ENCODE measurements at places on chromosomes 11 and 22.

DNA sequence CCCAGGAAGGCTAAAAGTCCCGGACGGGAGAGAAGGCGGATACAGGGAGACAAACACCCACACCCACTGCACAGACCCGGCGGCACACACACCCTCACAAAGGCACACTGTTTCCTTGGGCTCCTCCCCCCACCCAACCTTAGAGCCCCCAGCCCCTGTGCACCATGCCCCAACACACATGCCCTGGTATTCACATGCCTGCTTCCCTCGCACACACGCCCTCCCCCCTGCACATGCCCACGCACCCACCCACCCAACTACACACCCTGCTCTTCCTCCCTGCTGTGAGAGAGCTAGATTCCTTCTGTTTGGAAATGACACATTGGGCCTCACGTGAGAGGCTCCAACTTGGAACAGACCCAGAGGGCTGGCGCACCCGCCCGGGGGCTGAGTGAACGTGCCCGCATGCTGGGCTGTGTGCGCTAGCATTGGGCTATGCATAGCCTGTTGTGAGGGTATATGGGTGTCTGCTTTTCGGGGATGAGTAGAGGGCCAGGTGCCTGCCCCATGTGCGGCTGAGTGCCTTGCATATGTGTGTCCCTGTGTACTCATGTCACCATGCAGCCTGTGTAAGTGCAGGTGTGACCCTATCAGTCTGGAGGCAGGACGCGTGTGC is 518 bp upstream of the CHRM1 start:
- no peak for DNase-seq

DNA sequence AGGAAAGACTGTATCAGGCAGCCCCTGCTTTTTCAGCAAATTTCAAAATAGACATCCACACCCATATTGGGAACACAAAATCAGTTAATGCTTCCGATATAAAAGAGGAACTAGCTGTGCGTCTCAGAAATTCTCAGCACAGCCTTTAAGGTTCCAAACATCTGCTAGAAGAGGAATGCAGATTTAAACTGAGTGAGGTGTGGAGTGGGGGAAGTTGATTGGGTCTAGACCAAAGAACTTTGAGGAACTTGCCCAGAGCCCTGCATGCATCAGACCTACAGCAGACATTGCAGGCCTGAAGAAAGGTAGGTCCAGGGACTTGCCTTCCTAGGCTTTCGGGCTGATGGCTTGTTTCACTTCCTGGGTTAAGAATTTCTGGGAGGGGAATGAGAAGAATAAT is at the start of gene MS4A4A:
TSS of gene MS4A4A (plus strand) at position 255 of the 400 bp plus-strand sequence. CDS start at position 265, 10 bp downstream.
- peak; percentile 82 for DNase-seq

DNA sequence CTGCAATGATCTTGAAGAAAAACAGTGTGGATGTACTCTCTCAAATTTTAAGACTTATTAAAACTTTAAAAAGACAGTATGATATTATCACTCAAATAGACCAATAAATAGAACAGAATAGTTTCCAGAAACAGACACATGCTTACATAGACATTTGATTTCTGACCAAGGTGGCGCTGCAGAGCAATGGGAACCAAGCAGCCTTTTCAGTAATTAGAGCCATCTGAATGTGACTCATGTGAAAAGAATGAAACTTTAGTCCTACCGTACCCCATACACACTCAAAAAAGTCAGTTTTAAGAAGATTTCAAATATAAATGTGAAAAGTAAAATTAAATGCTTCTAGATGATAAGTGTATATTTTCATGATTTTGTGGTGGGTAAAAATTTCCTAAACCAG is 74.2 kb upstream of the MS4A8 start:
- DNase-seq: no peak

DNA sequence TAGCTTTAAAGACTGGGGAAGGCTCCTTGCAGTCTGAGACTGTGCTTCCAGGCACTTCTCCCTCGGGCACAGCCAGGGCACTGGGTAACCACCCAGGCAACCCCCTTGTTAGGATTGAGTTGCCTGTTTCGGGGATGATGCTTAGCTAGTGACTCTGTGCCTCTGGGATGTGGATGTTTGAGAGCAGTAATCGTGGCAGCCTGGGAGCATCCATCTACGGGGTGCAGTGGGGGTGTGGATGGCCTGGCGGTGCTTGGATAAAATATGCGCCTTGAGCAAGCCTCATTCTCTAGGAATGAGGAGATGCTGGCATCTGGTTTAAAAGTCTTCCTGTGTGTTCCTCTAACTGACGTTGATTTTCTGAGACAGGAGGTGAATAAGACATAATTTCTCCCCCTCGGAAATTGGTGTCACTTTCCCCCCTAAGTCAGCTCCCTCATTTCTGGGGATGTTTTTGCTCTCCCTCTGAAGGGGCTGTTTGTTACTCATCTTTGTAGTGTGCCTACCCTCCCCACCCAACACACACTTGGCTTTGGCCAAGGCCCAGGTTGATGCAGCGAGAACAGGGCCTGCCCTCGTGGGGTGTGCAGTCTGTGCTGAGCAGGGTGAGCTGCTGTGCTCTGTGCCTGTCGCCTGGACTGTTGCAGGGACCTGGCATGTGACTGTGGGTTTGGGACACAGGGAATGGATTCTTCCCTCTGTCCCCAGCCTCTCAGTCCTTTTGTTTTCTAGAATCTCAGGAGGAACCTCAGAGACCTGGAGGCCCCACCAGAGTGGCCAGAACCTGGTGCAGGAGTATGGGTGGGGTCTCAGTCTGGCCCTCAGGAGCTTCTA is 2.0 kb downstream of the GNAZ start:
- no peak for DNase-seq

DNA sequence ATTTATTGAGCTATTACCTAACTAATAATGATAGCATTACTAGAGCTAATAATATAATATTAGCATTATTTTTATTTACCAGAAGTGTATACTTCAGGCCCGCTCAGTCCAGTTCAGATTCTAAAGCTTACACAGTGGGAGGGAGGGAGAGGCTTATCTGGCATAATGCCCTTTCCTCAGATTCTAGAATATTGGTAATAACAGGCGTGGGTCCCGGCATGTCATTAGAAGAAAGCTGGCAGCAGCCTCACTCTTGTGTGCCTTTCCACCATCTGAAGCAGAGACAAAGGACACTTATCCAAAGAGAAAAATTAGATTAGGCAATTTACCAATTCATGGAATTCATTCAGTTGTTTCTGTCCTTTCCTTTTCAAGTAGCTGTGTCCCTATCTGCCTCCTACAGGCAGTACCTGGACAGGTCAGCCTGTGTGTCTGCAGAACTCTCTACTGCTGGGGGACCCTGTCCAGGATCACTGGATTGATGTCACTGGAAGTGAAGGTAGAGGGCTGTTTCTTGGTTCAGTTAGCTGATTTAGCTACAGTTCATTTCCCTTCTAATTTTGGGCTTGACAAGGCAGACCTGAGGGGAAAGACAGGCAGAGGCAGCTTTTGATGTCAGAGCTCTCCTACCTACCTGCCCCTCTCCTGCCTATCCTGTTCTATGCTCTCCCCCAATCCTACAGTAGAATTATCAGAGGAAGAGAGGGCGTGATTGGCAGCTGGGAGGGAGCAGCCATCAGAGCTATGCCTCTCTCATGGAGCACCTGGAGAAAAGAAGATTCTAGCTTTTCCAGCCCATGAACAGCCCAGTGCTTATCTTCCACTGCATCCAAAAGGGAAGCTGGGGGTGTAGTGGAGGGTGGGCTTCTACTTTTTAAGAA is 20.3 kb upstream of the CCDC90B start:
- no peak for DNase-seq

GRCh38 chr11:17387811-17388210 is 648 bp downstream of the KCNJ11 start:
- peak; percentile 25 for DNase-seq

DNA sequence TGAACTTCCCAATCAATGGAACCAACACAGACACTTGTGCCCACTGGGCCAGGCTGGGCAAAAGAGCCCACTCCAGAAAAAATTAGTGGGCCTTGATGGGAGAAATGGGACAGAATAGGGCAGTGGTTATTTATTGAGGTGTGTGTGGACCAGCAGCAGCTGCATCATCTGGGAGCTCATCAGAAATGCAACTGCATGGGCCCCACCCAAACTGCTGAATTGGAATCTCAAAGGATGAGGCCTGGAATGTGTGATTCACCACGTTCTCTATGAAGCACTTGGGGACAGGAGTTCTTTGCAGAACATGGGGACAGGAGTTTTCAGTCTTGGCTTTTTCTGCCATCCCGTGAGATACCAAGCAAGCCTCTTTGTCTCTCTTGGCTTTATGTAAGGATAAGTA is 255.6 kb upstream of the PLET1 start:
- DNase-seq: no peak

DNA sequence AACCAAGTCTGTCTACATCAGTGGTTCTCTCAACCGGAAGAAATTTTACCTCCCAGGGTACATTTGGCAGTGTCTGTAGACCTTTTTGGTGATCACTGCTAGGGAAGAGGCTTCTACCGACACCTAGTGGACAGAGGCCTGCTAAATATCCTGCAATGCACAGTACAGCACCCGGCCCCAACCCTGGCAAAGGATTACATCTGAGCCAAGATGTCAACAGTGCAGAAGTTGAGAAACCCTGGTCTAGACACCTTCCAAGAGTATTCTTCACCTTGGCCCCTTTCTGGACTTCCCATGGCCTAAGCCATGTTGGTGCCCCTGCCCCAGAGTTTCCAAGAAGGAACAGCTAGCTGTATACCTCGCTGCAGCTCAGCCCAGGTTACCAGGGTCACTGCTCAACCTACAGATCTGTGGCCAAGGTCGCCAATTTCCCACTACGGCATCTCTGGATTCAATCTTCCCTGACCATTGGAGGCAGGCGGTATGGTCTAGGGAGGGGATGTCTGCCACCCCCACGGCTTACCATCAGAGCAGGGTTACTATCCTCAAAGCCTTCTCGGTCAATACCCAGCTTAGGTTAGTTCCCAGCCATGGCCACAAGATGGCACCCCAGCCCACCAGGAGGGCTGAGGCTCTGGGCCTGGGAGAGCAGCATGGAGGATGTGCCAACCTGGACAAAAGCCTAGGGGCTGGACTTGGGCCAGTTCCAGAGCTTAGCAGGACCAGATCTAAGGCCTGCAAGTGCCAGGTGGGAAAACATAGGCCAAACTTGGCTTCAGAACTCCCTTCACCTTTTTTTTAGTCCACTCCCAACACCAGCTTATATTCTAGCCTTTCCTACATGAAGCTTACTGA is 3.7 kb upstream of the KCNC1 start:
- DNase-seq: peak; percentile 56

- no peak for DNase-seq
Observed at GRCh38 chr22:43133401-43133800, 9.8 kb downstream of the MCAT start.

DNA sequence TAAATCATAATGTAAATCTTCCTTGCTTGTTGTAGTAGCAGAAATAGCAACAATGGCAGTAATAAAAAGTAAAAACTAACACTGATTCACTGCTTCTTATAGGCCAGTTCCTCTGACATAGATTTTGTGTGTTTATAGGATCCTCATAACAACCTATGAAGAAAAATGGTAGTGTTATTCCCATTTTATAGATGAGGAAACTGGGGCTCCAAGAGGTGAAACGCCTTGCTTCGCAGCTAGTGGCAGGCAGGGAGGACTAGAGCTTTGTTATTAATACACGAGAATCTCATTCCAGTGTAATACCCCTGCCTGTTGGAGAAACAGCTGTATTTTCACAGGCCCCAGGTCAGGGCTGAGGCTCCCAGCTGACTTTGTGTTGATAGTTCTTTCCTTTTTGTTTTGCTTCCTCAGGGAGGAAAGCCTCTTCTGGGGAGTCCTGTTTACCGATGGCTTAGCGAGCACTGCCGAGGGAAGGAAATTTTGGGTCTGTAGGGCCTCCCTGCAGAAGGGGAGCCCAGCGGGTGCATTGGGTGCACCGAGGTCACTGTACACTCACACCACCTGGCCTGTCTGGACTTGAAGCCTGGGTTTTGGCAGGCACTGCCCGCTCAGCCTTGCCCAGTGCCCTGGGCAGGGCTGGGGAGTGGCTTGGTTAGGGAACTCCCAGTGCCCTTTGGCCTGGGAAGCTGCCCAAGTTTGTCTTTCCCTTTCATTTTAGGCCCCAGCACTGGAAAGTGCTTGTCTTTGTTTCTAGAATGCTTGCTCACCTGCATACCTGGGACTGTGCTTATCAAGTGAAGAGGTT is 13.5 kb downstream of the KIAA1671 start:
- DNase-seq: no peak

DNA sequence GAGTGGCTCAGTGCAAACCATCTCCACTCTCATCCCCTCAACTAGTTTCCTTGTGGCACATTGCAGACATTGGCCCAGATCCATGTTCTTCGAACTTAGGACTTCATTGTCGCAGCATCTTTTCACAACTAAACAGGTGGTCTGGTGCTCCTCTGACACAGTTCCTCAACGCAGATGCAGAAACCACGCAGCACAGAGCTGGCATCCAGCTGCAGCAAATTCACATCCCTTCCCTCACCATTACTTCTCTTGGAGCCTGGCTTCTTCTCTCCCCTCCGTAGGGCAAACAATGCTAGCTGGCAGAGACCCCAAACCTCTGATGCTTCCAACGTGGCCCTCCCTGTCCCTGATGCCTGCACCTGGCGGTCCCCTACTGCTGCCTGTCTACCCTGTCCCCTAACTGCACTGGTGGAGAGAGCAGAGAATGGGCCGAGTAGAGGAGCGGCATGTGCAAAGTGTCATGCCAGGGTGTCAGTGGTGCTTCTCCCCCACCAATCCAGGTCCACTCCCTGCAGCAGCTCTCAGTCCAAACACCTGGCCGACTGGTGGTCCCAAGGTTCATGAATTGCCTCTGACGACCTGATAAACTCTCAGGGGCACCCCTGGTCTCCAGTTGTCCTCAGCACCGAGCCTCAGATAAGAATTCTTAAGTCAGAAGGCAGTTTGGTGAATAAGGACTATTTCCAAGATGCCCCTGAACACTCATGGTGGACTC is 18.1 kb downstream of the TMPRSS13 start:
- DNase-seq: no peak

- no peak for DNase-seq
Observed at GRCh38 chr11:75888416-75888815, 73.4 kb downstream of the UVRAG start.

DNA sequence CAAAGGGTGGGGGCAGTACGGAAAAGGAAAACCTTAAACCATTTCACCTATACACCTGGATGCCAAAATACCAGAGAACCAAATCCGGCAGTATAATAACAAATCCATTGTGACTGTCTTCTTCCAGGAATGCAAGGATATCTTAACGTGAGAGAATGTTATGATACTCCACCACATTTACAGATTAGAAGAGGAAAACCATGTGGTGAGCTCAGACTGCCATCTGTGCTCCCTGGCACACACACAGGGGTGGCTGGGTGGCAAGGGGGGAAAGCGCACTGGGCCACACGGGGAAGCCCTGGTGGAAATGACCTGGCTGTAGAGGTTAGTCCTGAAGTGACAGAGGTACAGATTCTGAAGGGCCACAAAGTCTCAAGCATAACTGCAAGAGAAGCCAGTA is 9.9 kb downstream of the EIF1AD start:
- DNase-seq: no peak

- DNase-seq: no peak
Observed at GRCh38 chr11:15687342-15687741, 572.6 kb downstream of the INSC start.
